Activated CD8-positive, alpha-beta memory T cell treated with anti-CD3 and anti-CD28 coated beads for 24 hours (primary cell): ENCODE measurements at places on chromosomes 1 and 21.

DNA sequence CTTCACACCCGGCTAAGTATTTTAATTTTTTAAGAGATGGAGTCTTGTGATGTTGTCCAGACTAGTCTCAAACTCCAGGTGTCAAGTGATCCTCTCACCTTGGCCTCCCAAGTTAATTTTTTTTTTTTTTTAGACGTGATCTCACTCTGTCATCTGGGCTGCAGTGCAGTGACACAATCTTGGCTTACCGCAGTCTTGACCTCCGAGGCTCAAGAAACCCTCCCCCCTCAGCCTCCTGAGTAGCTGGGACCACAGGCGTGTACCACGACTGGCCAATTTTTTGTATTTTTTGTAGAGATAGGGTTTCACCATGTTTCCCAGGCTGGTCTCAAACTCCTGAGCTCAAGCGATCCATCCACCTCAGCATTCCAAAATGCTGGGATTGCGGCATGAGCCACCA is 11.7 kb upstream of the IFNLR1 start:
- no peak for DNase-seq

- no peak for DNase-seq
These were observed 64.3 kb upstream of the RAVER2 start for GRCh38 chr1:64680599-64680998.

DNA sequence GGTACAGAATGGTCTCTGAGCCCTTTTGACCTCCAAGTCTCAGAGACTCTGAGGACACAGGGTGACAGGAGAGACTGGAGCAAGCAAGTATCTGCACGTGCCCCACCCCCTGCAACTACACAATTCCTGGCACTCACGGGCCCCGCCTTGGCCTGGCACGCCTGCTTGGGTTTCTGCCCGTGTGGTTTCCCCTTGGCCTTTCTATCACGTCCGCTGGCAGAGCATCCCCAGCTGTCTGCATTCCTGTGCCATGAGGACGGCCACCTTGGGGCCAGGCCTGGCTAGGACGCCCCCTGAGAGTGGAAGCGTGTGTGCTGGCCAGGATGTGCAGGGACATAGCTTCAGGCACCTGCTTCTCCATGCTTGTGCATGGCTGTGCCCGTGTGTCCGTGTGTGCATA is 14.3 kb upstream of the EDN2 start:
- no peak for DNase-seq

- no peak for DNase-seq
These were observed 96.0 kb upstream of the TNFSF4 start for GRCh38 chr1:173302890-173303829.

DNA sequence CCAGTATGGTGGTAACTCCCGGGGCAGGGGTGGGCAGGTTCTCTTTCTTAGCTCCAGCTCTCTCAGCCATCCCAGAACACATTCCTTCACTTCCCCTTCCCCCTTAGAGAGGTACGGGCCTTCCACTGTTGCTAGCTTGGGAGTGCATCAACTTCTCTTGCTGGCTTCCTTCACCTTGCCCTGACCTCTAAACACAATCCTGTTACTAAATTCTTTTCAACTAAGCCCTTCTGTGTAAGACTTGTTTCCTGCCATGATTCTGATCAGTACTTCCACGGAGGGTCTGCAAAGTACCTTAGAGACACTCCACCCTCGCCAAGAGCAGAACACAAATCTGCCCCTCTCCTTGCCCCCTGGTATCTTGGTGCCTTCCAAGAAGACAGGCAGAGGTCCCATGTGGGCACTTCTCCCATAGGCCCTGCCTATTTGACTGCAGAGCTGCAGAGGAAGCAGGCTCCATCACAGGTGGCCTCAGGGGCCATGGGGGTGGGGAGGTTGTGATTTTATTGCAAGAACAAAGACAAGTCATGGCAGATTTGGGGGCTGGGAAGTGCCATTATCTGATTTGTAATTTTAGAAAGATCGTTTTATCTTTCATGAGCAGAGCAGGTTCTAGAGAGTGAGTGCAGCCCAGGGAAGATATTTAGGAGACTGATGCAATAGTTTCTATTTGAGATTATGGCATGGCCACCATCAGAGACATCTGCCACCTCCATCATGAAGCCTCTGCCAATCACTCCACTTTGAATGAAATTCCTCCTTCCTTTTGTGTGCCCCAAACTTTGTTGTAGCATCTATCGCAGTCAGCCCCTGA is 182.5 kb upstream of the JUN start:
- DNase-seq, result peak; percentile 51

DNA sequence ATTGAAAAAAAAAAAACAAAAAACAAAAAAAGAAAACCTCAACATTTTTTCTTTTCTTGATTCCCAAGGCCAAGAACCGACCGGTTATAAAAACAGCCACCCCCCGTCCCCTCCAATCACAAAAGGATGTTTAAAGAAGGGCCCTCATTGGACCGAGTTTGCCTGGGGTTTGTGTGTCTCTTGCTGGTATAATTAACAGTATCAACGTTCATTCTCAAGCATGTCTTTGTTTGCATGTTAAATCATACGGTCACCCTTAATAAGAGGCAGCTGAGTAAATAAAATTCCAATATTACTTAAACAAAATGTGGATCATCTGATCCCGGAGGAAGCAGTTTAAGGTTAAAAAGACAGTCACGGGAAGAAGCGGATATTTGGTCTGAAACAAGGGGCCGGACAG is 201.1 kb downstream of the PRDM2 start:
- DNase-seq, result no peak

DNA sequence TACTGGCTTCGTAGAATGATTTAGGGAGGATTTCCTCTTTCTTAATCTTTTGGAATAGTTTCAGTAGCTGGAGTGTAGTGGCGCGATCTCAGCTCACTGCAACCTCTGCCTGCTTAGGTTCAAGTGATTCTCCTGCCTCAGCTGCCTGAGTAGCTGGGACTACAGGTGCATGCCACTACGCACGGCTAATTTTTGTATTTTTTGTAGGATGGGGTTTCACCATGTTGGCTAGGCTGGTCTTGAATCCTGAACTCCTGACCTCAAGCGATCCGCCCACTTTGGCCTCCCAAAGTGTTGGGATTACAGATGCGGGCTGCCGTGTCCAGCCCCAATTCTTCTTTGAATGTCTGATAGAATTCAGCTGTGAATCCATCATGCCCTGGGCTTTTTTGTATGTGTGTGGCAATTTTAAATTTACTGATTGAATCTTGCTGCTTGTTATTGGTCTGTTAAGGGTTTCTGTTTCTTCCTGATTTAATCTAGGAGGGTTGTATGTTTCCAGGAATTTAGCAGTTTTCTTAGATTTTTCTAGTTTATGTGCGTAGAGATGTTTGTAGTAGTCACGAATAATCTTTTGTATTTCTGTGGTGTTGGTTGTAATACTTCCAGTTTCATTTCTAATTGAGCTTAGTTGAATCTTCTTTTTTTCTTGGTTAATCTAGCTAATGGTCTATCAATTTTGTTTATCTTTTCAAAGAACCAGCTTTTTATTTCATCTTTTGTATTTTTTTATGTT is 15.3 kb downstream of the MAN1C1 start:
- DNase-seq, result peak; percentile 59

DNA sequence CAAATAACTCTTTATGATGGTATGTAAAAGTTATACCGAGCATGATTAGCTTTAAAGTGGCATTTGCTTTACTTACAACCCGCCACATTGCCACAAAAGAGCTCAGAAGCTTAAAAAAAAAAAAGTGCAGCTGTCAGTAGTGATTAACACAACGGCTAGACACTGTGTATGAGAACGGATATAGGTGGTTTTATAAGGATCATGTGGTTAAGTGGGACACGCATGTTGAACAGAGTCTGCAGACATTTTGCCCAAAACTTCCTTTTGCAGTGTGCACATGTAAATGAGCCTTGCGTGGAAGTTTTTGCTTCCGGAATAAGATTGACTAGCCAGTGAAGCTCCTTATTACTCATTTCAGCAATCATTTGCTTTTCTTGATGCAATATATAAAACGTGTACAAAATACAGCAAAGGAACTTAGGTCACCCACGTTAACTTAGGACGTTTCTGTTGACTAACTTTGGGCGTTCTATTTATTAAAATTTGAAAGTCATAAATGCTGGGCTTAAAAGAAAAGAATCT is 58.7 kb upstream of the RGS1 start:
- no peak for DNase-seq

DNA sequence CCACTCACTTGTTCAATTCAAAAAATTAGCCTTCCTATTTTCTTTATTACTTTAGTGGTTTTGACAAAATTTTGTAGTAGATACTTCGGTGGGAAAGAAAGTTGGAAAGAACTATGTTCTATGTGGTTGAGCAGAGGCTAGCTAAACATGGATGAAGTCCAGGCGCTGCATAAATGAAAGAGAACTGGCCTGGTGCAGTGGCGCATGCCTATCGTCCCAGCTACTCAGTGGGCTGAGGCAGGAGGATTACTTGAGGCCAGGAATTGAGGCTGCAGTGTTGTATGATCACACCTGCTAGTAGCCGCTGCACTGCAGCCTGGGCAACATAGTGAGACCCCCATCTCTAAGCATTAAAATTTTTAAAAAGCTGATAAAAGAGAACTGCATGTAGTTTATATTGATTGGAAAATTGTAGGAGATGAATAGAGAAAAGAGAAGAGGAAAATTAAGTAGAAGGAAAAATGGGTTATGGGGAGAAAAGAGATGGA is 21.0 kb downstream of the IFNAR1 start:
- no peak for DNase-seq

DNA sequence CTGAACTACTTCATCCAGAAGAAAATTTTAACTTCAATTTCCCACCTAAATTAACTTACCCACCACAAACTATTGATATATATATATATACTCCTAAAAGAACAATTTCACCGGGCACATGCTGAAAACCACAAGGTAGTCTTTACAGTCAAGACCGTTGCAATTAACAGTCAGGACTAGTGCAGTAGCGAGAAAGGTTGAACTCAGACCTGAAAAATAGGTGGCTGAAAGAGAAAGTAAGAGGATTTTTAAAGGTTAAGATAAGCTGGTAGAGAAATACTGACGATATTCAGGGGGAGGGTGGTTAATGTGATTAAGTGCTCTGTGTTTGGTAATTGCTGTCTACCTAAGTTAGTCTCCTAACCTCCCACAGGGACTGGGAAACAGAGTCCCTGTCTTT is 1153.5 kb upstream of the TMPRSS15 start:
- DNase-seq, result no peak

- no peak for DNase-seq
These were observed 80.2 kb upstream of the GREM2 start for GRCh38 chr1:240691909-240692705.

DNA sequence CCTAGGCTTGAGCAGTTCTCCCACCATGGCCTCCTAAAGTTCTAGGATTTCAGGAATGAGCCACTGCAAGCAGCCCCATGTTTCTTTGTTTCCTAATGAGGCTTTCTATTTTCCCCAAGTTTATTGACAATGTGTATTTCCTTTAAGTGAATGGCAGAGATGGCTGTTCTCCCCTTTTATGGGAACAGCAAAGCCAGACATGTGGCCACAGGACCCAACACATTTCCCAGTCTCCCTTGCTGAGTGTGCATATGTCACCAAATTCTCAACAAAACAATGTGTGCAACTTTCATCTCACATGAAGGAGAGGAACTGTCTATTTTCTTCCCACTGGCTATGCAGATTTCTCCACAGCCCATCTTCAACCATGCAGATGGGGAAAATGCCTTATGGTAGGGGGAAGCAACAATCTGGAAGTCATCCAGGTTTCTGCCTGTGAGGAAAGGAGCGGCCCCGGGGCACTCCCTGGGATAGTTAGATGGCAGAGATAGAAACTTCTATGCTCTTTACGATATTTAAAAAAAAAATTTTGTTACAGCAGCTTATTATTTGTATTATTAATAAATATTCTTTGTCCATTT is 28.6 kb upstream of the MAP10 start:
- DNase-seq, result no peak

DNA sequence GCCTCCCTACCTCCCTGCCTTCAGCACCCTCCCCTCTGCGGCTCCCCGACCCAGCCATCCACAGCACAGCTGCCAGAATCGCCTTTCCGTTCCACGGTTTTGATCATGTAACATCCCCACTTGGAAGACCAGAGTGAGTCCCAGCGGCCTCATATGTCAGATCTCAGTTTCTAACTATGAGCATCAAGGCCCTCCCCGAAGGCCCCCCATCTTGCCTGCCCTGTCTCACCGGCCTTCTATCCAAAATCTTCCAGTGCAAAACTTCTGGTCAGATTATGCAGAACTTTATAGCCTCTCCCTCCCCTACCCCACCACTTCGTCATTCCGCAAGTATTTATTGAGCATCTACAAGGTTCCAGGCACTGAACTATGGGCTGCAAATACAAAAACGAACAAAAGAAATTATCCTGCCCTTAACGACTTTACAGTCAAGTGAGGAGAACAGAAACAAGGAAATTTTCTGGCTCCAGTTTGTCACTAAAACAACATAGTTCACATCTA is 20.3 kb upstream of the LMX1A start:
- DNase-seq, result no peak

DNA sequence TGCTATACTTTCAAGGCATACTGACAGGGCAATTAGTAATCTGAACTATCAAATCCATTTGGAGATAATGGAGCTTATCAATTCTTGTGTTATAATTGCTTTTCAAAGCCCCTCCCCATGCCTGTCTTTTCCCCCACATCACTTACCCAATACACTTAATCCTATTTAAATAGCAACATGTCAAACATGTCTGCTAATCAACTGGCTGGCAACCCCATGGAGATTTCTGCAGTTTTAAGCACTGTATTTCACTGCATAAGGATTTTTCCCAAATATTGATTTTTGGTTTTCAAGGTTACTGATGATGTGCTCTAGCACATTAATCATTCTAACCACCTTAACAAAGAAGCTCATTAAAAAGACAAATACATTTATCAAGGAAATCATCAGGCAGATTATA is 800.3 kb downstream of the PLA2G4A start:
- no peak for DNase-seq

GRCh38 chr1:184329245-184329953 is 57.4 kb upstream of the C1orf21 start:
- DNase-seq, result no peak

DNA sequence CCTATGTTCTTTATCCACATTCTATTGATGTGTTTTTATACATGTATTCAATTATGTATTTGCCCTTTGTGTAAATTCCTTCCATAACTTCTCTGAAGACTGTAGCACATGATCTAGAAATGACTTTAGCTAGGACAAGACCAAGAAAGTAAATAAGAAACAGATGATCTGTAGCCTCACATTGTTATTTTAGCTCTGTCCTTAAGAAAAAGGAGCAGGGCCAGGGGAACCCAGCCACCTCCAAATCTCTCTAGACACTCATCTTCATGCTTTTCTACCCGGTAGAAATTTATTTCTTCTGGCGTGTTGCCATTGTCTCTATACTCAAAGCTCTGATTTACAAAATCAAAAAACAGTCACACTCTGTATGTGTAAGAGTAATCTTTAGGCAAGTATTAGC is 27.1 kb downstream of the CDC7 start:
- no peak for DNase-seq

GRCh38 chr21:18384771-18385170 is 18.8 kb downstream of the TMPRSS15 start:
- no peak for DNase-seq

GRCh38 chr1:21963477-21964217 is 13.2 kb upstream of the CELA3B start:
- DNase-seq, result peak; percentile 95

DNA sequence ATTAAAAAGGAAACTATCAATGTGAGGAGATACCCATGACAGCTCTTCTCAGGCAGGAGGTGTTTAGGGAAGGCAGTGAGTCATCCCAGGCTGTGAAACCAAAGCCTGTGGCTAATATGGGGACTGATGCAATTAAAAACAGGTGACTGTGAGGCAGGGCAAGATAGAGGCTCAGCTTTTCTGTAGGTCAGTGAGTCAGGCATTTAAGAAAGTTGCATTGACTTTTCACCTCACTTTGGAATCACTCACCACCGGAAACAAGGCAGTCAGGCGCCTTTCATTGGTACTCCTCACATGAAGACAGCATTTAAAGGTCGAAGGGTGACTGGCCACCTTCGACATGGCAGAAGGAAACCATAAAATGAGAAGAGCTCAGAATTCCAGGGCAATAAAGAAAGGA is 54.5 kb downstream of the PAPPA2 start:
- no peak for DNase-seq
